Activated CD8-positive, alpha-beta memory T cell treated with anti-CD3 and anti-CD28 coated beads for 1 hour (primary cell): ENCODE measurements at places on chromosomes 12 and 14.

DNA sequence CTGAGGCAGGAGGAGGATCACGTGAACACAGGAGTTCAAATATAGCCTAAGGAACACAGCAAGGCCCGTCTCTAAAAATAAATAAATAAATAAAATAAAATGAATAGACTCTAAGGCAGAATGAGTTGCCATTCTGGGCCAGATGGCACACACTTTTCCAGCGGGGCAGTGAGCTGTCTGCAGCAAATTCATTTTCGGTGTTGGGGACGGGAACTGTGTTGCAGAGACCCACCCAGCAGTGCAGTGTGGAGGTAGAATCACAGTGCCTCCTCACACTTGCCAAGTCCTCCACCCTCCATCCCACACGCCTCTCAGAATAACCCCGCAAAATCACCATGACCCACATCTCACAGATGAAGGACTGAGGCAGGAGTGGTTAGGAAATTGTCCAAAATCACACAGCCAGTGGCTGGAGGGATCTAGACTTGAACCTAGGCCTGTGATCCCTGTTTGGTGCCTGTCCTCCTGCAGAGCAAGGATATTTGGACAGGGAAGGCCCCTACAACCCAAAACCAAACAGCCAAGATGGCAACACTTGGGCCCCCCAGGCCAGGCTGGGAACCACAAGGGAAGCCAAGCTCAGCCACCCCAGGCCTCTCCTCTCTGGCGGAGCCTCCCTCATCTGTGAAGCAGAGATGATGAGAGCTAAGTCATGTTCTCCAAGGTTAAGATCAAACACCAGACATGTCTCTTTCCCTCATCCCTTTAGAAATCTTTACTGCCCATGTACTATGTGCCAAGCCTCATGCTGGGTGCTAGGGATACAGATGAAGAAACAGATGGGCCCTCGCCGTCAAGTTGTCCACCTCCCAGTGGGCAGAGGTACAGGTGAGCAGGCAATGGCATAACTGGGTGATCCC is 152.7 kb downstream of the DPF3 start:
- DNase-seq, result no peak

DNA sequence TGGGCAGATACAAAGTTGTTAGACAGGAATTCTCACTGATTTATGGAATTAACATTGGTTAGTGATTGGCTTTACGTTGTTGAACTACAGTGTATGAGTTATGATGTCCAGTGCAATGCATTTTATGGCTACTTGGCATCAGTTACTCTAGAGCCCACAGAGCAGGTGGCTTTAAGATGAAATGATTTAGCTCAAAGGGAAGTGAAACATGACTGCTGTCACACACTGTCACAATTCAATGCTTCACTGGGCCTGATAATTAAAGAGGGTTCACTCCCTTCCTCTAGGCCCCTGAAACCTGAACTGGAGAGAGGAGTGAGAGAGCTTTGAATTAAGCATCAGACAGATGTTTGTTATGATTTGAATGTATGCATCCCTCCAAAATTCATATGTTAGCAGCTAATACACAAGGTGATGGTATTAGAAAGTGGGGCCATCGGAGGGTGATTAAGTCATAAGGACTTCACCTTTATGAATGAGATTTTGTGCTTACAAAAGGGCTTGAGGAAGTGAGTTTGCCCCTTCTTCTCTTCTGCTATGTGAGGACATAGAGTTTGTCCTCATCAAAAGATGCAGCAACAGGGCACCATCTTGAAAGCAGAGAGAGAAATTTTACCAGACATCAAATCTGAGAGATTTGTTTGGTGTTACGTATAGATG is 175.8 kb upstream of the GRIN2B start:
- DNase-seq, result no peak

GRCh38 chr12:54716261-54716660 is 68.1 kb upstream of the DCD start:
- no peak for DNase-seq

- no peak for DNase-seq
These were observed 1122.6 kb downstream of the FLRT2 start for GRCh38 chr14:86652526-86652925.

- DNase-seq, result no peak
These were observed 242.2 kb upstream of the OR4E1 start for GRCh38 chr14:21915826-21916225.

DNA sequence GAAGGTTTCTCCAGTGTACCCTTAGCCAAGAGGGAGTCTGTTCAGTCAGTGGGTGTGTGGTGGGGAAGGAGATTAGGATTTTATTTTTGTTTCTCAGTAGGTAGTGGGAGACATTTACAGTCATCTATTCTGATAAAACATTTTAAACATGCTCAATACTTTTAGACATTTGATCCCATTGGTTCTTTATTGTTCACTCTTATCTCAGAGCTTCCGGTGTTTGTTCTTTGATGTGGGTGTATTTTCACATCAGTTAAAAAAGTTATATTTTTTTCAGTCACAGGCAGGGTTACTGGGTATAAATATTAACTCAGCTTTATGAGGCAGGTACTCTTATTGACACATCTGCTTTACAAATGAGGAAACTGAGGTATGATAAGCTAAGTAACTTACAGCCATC is 43.3 kb upstream of the LRRK2 start:
- no peak for DNase-seq

GRCh38 chr14:64680013-64680713 is 24.1 kb upstream of the PLEKHG3 start:
- DNase-seq, result no peak

DNA sequence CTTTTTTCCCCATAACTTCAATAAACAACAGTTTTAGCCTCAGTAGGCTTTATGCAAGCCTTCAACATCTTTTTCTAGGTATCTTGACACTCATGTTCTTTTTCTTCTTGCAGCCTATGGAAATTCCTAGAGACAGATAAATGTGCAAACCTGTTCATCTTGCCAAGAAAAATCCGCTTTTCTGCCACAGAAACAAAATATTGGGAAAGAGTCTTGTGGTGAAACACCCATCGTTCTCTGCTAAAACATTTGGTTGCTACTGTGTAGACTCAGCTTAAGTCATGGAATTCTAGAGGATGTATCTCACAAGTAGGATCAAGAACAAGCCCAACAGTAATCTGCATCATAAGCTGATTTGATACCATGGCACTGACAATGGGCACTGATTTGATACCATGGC is 295.9 kb downstream of the ZFP36L1 start:
- DNase-seq, result no peak

- no peak for DNase-seq
These were observed 146.8 kb upstream of the C14orf180 start for GRCh38 chr14:104432611-104433231.

DNA sequence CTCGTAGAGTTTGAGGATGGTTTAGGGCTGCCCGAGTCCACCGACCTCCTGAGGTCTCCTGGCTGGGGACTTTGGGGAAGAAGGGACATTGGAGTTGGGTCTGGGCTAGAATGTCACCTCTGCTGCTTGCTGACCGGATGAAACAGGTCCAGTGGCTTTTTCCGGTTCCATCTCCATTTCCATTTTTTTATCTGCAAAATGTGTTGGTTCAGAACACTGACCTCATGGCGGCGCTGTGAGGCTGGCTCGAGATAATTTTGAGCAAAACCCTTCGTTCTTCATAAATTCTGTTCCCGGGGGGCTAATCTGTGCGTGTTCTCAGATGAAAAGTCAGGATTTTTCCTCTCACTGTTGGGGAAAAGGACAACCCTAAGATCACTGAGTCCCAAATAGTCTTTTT is 11.7 kb upstream of the MYL2 start:
- DNase-seq, result no peak

DNA sequence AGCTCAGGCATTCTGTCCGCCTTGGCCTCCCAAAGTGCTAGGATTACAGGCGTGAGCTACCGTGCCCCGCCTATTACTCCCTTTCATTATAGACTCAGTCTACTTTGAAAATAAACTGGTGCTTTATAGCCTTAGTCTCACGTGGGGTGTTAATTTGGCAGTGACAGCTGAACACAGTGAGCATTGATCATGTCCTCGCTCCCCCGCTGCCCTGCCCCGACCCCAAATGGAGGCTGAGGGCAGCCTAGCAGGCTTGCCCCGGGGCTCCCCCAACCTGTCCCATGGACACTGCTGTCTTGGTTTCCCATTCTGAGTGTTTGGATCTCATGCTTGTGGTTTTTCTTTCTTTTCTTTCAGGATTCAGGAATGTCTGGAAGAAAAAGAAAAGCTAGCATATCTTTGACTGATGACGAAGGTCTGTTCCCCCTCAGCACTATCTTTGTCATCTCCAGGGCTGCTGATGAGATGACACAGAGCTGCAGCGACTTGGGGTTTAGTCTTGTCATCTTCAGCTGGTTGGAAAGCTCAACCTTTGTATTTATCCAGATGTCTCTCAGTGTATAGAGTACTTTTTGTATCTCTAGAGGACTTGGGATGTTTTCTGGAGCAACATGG is 42.2 kb downstream of the EP400 start:
- no peak for DNase-seq

- DNase-seq, result no peak
These were observed 68.9 kb downstream of the FGD4 start for GRCh38 chr12:32467959-32468863.

DNA sequence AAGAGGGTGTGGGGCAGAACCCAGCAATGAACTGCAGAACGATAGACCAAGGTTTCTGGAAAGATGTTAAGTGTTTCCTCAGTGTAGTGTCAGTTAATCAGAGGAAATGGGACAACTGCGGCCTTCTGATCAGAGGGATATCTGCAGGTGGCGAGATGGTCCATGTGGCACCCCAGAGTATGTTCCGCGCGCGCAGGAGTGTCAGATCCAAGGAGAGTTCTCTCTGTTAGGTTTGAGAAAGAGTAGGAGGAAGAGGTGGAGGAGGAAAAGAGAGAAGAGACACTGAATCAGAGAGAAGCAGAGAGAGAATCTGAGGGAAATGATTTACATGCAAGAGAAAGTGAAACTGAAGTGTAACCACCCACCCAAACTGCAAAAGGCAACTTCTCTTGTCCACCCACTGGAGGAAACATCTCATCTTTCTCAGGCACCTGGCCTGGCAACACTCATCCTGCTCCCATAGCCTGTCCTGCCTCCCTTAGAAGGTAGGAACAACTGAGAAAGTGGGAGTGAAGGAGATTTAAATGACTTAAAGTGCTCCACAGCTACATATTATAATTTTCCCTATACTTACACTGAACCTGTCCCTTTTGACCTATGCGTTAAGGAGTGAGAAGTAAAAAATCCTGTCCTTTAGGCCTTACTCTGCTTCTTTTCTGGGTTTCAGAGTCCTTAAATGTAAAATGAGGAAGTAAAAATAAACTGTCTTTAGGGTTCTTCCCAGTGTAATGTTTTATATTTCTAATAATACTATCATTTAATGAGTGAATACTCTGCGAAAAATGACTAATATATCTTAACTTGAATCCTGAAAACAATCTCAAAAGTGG is 6.8 kb upstream of the TESPA1 start:
- no peak for DNase-seq

DNA sequence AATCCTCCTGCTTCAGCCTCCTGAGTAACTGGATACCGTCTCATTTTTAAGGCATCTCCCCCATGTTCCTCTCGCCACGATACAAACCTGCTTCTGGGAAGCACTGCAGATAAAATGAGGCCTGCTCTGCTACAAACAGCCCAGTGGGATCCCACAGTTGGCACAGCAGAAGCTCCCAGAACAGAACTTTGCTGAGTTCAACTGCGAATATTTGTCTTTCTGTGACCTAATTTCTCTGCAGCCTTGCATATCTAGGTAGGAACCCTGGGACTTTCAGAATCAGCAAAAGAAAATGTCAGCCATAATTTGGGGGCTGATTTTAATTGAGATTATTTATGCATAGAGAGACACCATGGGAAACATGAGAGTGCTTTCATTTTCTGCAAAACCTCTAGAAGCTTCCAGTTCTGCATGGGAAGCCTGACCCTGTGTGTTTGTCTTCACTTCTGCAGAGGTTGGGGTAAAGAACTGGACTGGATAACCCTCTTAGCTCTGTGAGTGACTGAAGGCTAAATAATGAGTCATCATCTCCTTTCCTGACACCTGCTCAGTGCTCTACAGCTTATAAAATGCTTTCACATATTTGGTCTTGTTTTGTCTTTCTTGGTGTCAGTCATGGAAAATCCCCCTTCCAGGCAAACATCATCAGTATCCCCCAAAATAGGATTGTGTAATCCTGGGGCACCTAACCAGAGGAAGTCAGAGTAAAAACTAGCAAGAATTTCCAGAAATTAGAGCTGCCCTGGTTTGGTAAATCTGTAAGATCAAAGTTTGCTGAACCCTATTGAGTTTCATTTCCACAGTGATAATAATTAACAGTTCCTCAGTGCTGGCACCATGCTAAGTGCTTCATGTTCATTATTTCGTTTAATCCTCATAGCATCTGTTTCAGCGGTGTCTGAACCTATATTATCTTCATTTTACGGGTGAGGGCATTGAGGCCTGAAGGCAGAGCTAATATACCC is 185.8 kb downstream of the SLC15A4 start:
- DNase-seq, result no peak

- no peak for DNase-seq
These were observed 95.0 kb downstream of the TGFB3 start for GRCh38 chr14:75886636-75887348.

DNA sequence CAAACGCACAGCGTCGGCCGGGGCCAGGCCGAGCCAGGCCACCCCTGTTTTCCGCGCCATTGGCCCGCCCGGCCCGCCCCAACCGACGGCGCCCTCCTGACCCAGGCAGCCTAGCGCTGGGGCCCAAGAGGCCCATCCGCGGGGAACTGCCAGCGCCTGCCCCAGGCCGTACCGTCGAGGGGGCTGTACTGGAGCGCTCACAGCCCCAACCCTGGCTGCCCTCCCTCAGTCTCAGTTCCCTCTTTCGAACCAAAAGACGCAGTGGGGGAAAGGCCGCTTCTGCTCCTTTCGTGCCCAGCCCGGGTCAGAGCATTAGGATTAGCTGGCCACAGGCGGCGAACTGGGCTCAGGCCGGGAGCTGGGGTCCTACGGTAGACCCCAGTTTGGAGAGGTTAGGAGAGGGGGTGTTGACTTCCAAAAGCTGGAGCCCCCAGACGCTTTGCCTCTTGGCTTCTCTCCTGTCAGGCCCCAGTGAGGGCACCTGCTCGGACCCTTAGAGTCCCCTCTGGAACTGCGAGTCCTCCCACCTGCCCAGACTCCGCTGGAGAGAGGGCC is 1.9 kb downstream of the NKX2-1 start:
- no peak for DNase-seq

- no peak for DNase-seq
These were observed 1.8 kb downstream of the PSME1 start for GRCh38 chr14:24137529-24138395.
